HuH-7.5 (cell line): ENCODE measurements at places on chromosomes 5 and 9.

- no peak for DNase-seq
These were observed 599.3 kb upstream of the TLE4 start for GRCh38 chr9:78972303-78972999.

- no peak for DNase-seq
These were observed 362.8 kb upstream of the ZNF462 start for GRCh38 chr9:106500171-106500570.

DNA sequence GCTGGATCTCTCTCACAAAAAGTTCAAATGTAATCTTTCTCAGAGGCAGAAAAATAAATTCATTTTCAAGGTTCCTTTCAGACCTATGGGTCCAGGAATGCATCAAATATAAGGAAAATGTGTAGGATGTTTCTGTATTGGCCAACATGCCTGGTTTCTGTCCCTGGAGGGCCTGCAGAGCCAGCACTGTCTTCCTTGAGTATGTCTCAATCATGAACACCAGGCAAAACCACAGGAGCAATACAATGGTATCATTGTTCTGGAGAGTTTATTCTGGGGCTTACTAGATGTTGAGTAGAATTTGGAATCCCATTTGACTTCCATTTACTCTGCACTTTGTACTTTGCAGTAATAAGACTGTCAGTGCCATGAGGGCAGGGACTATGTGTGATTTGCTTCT, 23.5 kb downstream of the INSYN2B start:
- no peak for DNase-seq

DNA sequence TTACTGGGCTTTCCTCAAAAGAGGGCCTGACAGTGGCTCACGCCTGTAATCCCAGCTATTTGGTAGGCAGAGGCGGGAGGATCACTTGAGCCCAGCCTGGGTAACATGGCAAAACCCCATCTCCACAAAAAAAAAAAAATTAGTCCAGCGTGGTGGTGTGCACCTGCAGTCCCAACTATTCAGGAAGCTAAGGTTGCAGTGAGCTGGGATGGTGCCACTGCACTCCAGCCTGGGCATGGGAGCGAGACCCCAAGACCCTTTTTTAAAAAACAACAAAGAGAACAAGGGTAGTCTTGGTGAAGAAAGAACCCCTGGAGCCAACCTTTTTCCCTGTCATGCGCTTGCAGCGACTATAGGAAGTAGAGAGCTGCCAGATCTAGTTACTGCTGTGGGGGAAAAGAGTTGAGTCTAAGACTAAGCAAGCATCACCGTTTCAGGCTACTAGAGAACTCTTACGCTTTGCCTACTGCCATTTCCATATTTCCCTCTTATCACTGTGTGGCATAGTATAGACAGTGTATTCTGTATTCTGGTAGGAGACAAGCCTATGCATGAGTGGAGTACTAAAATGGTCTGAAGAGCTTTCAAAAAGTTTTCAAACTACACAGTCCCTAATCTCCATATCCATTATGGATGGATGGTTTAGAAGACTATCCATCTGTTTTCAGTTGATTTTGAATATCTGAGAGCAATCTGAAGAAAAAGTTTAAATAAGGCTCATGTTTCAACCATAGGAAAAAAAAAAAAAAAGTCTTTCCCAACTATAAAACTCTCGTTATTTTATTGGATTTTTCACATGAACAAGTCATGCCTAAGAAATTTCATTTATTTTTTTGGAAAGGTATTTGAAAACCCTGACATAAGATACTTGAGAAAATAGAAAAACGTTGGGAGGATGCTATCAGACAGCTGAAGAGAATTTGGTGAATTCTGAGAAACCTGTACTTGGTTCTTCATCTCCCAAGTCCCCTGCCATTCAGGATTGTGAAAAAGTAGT, 2.6 kb downstream of the C9orf40 start:
- no peak for DNase-seq

GRCh38 chr9:120369608-120370220, 210.3 kb downstream of the CDK5RAP2 start:
- DNase-seq: no peak
